ENCODE measurements at places on chromosomes 7 and 10.

GRCh38 chr10:25966844-25967243, 32.8 kb downstream of the MYO3A start:
- no peak for DNase-seq

- DNase-seq = no peak
Observed at GRCh38 chr10:37269554-37270256, 144.3 kb downstream of the ANKRD30A start.

- DNase-seq = no peak
Observed at GRCh38 chr7:94650147-94651051, 5.5 kb downstream of the SGCE start.

DNA sequence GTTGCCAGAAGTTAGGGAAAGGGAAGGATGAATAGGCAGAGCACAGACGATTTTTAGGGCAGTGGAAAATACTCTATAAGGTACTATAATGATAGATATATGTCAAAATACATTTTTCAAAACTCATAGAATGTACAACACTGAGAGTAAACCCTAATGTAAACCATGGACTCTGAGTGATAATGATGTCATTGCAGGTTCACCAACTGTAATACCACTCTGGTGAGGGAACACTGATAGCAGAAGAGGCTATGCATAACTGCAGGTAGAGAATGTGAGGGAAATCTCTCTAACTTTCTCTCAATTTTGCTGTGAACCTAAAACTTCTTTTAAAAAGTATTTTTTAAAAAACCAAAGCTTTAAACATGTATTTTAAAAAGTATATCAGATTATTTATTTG, 22.1 kb downstream of the POT1 start:
- peak; percentile 22 for DNase-seq

DNA sequence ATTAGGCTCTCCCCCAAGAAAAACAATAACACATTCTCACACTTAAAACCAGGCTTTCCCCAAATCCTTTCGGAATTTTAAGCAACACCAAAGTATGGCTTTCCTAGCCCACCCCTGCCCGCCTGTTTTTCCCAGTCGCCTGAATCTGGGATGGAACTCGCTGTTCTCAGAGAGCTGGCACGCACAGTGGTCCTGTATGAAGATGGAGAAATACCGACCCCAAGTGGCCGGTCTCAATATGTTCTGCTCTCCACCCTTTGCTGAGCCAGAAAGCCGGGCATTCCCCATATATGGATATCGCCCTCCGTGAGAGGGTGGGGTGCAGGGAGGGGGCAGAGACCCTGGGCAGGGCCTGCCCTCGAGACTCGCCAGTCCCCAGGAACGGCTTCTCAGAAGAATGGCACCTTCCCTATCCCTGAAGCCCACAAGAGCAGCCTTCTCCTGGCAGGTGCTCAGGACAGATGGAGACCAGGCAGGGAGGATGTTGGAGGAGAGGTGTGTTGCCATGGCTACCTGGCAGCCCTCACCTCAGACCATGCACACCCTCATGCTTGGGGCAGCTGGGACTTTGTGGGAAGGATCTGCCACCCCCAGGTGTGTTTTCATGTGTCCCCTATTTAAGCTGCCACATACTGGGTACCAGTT, 3.4 kb downstream of the TACR2 start:
- DNase-seq = peak; percentile 54
